ENCODE measurements at places on chromosomes 16 and 17. TPM values are rescaled to one million over a fixed set of nuclear protein-coding genes. Genes with fewer than 3 reads are reported as not detected.

The SPNS2 gene
- not detected for total RNA-seq

DNA sequence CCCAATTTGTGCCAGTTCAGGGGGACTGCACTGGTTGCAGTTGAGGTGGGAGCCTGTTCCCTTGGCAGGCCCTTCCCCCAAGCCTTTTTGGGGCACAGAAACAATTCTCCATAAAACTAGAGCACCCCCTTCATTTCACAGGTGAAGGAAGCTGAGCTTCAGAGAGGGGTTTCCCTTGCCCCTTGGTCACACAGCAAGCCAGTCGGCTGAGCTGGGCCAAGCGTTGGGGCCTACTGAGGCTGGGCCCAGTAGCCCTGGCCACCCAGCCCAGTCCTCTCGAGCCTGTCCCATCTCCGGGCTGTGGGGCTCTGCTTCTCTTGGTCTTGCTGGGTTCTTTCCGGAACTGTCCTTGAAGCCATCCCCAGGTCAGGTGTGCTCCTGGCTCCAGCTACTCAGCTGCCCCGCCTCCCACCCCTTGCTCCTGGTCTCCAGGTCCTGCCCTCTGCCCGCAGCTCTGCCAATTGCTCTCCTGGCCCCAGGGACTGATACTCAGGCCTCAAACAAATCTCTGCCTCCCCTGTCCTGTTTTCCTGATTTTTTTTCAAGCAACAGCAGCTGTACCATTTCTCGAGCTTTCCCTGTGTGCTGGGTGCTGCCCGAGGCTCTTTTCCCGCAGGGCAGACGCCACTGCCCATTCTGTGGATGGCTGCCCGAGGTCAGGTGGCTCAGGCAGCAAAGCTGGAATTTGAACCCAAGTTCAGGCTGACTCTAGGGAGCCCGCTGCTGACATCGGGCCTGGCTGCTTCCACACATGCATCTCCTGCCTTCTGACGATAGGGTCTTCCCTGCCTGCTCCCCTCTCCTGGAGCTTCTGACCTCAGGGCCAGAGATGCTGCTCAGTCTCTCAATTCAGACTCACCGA is 87.4 kb upstream of the NKD1 start:
- no peaks in the 10 kb centered on the region for H3K27me3 ChIP-seq
- H3K4me3 ChIP-seq = no peak overlapping the region
- H3K4me1 ChIP-seq = no peaks in the 10 kb centered on the region
- no peaks in the 10 kb centered on the region for H3K36me3 ChIP-seq
- no peak overlapping the region for H3K27ac ChIP-seq
- no peak for DNase-seq

The TOM1L1 gene
- not detected for total RNA-seq

DNA sequence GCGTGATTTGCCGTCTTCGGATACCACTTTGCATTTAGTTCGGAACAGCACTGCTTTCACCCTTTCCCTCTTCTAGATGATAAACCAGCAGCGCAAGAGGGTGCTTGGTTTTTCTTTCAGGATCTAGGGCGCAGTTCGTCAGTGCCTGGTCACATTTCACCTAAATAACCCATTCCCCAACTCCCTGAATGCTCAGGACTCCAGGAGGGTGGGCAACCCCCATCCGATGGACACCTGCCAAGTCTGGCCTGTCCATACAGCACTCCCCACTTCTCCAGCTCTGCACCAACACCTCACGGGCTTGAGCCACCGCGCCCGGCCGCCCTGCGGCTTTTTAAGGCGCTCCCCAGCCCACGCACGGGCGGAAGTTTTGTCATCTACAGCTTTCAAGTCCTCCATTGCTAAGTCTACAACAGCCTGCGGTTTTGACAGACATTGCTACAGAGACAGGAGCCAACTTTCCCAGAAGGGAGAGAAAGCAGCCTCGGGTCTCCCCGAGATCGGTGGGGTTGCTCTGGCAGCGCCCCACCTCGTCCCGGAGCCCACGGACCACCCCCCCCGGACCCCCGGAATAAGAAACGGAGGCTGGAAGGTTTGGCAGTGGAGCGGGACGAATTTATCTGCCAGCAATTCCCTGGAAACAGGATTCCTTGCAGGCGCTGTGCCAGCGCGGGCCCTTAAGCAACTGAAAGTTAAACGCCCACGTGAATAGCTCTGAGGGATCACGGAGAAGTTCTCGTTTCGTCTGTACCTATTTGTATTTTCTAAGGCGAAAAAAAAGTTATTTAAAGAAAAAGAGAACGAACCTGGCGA is 38.6 kb upstream of the SLFN13 start:
- H3K4me3 ChIP-seq = no peak overlapping the region
- H3K27me3 ChIP-seq = no peaks in the 10 kb centered on the region
- no peaks in the 10 kb centered on the region for H3K36me3 ChIP-seq
- no peak overlapping the region for H3K27ac ChIP-seq

- H3K27me3 ChIP-seq = no peaks in the 10 kb centered on the region
- DNase-seq = no peak
- H3K4me1 ChIP-seq = no peaks in the 10 kb centered on the region
- no peaks in the 10 kb centered on the region for H3K36me3 ChIP-seq
- no peak overlapping the region for H3K4me3 ChIP-seq
- no peak overlapping the region for H3K27ac ChIP-seq
Measured at GRCh38 chr16:86963600-86964575, 353.3 kb downstream of the C16orf95 start.

- no peaks in the 10 kb centered on the region for H3K36me3 ChIP-seq
- no peak overlapping the region for H3K4me3 ChIP-seq
- no peaks in the 10 kb centered on the region for H3K27me3 ChIP-seq
- no peak for DNase-seq
- H3K27ac ChIP-seq = no peak overlapping the region
Measured at GRCh38 chr17:28038802-28039201, 3.7 kb upstream of the NLK start.

The USP6 gene
- not detected for total RNA-seq

DNA sequence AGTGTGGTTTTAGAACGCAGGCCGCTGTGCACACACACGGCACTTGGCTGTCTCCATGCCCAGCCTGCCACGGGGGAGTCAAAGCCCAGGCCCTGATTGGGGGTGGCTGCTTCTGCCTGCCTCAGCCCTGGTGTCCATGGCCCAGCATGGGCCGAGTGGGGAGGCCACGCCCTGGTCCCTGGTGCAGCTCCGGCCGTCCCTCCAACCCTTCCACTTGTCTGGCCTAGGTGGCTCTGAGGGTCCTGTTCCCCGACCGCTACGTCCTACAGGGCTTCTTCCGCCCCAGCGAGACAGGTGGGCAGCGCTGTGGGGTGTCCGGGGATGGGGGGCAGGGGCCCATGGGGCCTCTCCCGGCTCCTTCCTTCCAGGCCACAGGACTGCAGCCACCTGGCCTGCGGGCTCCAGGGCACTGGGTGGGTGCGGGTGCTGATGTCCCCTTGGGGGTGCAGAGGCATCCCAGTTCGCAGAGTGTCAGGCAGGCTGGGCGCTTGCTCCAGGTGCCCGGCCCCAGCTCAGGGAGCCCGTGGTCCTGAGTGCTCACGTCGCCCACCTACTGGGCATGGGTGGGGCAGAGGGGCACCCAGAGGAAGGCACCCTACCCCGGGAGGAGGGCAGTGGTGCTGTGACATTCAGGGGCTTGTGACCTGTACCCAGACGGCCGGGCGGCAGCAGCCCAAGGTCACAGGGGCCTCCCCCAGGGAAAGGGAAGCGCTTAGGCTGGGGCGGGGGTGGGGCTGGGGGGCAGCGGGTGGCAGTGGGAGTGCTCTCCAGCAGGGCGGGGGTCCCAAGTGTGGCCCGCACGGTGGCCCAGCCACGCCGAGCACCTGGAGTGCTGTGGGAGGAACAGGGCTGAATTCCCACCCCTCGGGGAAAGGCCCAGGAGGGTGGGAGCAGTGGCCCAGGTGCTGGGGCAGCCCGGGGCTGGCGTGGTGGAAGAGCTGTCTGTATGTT is 11.8 kb downstream of the CENPX start:
- H3K27ac ChIP-seq = no peak overlapping the region
- H3K36me3 ChIP-seq = no peaks in the 10 kb centered on the region
- no peak for DNase-seq
- no peak overlapping the region for H3K4me3 ChIP-seq
- no peaks in the 10 kb centered on the region for H3K27me3 ChIP-seq

- peak overlapping the region; percentile 99 for H3K4me3 ChIP-seq
- H3K27me3 ChIP-seq = no peaks in the 10 kb centered on the region
- H3K36me3 ChIP-seq = no peaks in the 10 kb centered on the region
- no peak overlapping the region for H3K27ac ChIP-seq
Measured at GRCh38 chr17:75941442-75941819, 589 bp upstream of the FBF1 start.

GRCh38 chr16:81520151-81520470 is 75.5 kb downstream of the CMIP start:
- no peak for DNase-seq
- no peak overlapping the region for H3K4me3 ChIP-seq
- H3K36me3 ChIP-seq = no peaks in the 10 kb centered on the region
- no peak overlapping the region for H3K27ac ChIP-seq
- H3K27me3 ChIP-seq = no peaks in the 10 kb centered on the region

GRCh38 chr16:59612094-59612493 is 878.0 kb upstream of the GOT2 start:
- no peak overlapping the region for H3K4me3 ChIP-seq
- H3K36me3 ChIP-seq = no peaks in the 10 kb centered on the region
- no peak for DNase-seq

The TPSG1 gene
- not detected for total RNA-seq

DNA sequence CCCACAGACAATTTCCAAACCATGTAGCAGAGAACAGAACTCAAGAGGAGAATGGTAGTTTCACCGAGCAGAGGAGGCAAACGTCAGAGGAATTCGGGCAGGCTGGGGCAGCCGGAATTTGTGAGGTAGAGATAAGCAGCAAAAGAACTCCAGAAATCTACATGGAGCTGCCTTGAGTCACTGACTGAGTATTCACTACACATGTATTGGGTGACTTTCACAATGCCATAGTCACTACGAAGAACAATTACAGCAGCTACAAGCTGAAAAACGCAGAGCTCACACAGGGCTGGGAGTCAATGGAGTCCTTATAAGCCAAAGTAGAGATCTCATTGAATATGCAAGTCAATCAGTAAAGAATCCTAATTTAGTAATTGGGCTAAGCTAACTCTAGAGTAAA is 13.4 kb downstream of the CMC2 start:
- H3K27ac ChIP-seq = no peak overlapping the region
- no peaks in the 10 kb centered on the region for H3K27me3 ChIP-seq
- DNase-seq = no peak
- no peak overlapping the region for H3K4me3 ChIP-seq
- peaks cover 3% of the 10 kb centered on the region for H3K36me3 ChIP-seq

DNA sequence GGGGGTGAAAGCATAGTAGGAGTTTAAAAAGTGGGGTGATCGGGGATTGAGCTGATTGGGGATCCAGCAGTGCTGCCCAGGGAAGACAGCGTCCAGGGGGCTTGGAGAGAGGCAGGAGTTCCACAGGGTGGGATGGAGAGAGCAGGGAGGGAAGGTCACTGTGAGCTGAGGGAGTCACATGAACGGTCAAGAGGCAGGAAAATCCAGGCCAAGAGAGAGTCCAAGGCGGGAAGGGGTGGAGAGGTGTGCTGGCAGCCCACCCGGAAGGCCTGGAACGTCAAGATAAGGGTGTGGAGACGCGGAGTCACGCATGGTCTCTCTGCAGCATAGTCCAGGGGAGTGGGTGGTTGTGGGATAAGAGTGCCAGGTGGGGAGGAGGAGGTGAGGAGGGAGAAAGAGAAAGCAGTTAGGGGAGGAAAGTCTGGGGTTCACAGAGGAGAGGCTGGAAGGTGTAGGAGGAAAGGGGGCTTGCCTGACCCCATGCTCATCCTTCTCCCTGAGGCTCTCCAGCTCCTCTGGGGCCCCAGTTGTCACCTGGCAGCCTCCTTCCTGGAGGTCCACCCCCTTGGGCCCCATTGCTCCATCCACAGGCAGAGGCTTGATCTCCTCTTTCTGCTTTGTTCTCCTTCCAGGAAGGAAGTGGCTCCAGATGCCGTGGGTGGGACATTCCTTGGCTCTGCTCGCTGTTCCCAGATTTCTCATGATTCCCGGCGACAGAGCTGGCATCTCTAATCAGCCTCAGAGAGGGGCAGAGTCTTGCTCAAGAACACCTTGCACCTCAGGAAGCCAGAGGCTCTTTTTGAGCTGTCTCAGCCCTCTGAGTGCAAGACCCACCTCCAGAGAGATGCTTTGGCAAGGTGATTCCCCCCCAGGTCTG is 28.7 kb downstream of the CCR7 start:
- no peaks in the 10 kb centered on the region for H3K27me3 ChIP-seq
- no peak overlapping the region for H3K27ac ChIP-seq
- no peaks in the 10 kb centered on the region for H3K4me1 ChIP-seq
- H3K4me3 ChIP-seq = no peak overlapping the region
- no peak for DNase-seq
- no peaks in the 10 kb centered on the region for H3K36me3 ChIP-seq

The G6PC1 gene
- not detected for total RNA-seq

DNA sequence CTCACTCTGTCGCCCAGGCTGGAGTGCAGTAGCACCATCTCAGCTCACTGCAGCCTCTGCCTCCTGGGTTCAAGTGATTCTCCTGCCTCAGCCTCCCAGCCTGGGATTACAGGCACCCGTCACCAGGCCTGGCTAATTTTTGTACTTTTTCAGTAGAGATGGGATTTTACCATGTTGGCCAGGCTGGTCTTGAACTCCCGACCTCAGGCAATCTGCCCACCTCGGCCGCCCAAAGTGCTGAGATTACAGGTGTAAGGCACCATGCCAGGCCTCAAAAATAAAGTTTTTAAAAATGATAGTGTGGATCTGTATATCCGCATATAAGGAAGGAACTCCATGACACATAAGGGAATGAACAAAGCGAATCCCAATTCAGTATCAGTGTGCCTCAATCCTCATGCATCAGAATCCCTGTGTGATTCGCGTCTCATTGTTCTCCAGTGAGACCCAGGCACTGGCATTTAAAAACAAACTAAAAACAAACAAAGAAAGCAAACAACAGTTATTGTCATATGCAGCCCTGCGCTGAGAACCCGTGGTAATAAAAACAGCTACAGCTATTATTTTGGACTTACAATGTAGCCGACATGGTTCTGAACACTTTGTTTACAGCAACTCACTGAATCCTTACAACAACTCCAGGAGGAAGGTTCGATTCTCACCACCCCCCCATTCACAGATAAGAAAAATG is 54.1 kb upstream of the CREBBP start:
- H3K4me3 ChIP-seq = no peak overlapping the region
- H3K36me3 ChIP-seq = no peaks in the 10 kb centered on the region
- no peak for DNase-seq
- H3K4me1 ChIP-seq = no peaks in the 10 kb centered on the region

The TRPV3 gene
- total RNA-seq = 0.87 TPM

GRCh38 chr17:9898812-9899211 is 6.3 kb downstream of the RCVRN start:
- H3K4me3 ChIP-seq = no peak overlapping the region
- no peaks in the 10 kb centered on the region for H3K36me3 ChIP-seq
- no peak overlapping the region for H3K27ac ChIP-seq
- H3K27me3 ChIP-seq = no peaks in the 10 kb centered on the region

DNA sequence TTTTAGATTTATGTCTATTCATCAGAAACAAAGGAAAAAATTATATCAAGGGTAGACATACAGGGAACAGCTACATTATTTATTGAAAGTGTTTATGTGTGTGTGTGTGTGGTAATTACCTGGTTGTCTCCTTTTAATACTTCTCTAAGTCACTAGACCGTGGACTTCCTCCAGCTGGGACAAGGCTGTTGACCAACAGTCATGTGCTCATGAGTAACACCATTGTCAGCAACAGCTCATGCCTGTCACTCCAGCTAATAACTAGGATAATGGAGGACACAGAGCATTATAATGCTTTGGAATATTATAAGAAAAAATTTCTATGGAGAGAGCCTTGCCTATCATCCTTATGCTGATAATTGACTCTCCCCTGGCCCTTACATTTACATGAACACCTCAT is 125.3 kb upstream of the SALL1 start:
- H3K36me3 ChIP-seq = no peaks in the 10 kb centered on the region
- no peak overlapping the region for H3K4me3 ChIP-seq
- H3K27me3 ChIP-seq = no peaks in the 10 kb centered on the region
- no peaks in the 10 kb centered on the region for H3K4me1 ChIP-seq
- H3K27ac ChIP-seq = no peak overlapping the region
